ENCODE measurements at places on chromosomes 1 and 21. TPM values are rescaled to one million over a fixed set of nuclear protein-coding genes. Genes with fewer than 3 reads are reported as not detected.

DYNLT5 gene
- total RNA-seq = 0.77 TPM

HLX gene
- 3.4 TPM for total RNA-seq

ZNF648 gene
- total RNA-seq = not detected

IFNLR1 gene
- total RNA-seq = not detected

IRF6 gene
- 0.51 TPM for total RNA-seq

TMEM82 gene
- 0.13 TPM for total RNA-seq

FAM167B gene
- total RNA-seq = 1.9 TPM

LMX1A gene
- not detected for total RNA-seq

KCNE2 gene
- not detected for total RNA-seq

S100A9 gene
- 0.25 TPM for total RNA-seq

LRRIQ3 gene
- 0.51 TPM for total RNA-seq

CLDN8 gene
- not detected for total RNA-seq

EDARADD gene
- under 0.01 TPM for total RNA-seq

TMEM240 gene
- total RNA-seq = 1.4 TPM

- DNase-seq = no peak
These were observed 1.4 kb upstream of the NUP133 start for GRCh38 chr1:229509576-229509975.

- DNase-seq = no peak
These were observed 213.1 kb downstream of the RERE start for GRCh38 chr1:8604041-8604945.

DNA sequence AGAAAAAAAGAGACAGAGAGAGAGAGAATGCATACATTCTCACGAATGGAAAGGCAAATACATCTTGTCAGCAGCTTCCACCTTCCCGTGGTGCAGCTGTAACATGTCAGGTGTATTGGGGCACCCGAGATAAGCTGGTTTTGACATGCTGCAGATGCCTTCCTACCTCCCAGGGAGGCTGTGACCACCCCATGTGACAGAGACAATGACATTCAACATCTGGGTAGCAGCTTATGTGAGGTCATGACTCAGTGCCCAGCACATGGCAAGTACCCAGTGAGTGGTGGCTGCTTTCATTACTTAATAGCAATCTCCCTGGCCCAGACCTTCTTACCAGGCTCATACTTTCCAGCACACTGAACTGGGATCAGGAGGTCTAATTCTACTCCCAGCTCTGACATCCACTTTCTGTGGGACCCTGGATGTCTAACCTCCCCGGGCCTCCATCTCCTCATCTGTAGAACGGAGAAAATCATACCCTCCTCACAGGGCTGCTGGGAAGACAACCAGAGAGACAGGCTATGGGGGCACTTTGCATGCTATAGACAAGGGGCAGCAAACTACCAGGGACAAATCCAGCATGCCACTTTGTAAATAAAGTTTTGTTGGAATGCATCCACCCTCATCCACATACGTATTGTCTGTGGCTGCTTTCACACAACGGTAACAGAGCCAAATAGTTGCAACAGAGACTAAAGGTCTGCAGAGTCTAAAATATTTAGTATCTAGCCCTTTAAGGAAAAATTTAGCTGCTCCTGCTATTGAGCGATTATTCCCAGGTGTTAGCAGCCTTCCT, 38.5 kb upstream of the ZBTB40 start:
- peak; percentile 48 for DNase-seq

- DNase-seq = no peak
These were observed 24.2 kb upstream of the PHTF1 start for GRCh38 chr1:113783254-113784103.

DNA sequence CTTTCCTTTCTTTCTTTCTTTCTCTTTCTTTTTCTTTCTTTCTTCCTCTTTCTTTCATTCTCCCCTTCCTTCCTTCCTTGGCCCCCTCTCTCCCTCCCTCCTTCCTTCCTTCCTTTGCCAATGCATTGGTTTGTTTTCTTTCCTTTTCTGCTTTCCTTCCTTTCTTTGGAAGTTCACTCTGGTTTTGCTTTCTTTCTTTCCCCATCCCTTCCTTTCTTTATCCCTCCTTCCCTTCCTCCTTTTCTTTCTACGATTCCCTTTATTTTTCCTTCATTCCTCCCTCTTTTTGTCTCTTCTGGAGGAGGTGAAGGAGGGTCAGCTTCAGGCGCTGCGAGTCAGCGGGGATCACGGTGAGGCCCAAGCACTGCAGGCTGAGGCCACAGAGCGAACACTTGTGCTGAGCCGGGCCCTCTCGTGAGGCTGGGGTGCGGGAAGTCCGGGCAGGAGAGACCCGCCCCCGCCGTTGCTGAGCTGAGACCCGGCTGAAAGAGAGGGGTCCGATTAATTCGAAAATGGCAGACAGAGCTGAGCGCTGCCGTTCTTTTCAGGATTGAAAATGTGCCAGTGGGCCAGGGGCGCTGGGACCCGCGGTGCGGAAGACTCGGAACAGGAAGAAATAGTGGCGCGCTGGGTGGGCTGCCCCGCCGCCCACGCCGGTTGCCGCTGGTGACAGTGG, 1.5 kb downstream of the SIM2 start:
- no peak for DNase-seq

DNA sequence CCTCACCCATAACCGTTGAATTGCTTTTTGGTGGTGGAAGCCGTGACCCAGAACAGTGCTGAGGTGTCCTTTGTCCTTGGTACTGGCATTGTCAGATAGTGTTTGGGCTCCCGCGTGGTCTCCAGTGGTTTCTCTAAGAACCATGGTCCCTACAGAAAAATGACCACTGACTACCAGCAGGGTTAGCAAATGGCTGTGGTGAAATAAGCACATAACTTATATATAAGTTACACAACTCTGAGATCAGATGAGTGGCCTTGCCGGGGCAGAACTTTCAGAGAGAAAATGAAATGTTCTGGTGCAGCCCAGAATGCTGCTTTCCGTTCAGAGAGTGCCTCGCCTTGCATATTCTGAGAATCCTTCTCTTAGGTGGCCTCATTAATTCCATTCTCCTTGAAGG, 5.0 kb downstream of the SLC37A1 start:
- no peak for DNase-seq

GRCh38 chr1:161072751-161073449, 3.2 kb upstream of the ARHGAP30 start:
- DNase-seq = no peak

DNA sequence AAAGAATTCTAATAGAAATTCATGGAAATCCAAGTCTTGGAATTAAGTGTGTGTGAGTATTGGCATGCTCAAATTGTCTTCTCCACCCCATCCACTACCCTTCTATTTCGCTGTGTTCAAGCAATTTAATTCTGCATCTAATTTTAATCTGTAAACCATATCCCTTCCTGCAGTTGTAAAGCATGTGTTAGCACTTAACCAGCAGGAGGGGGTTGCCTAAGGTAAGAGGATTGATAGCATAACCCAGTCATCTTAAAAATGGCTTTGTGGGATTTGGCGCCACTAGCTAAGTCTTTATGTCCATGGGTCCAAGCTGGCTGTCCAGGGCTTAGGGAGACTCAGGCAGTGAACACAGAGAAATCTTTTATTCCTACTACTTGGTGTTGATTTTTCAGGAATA, 210.3 kb downstream of the PTPRC start:
- DNase-seq = no peak

GRCh38 chr1:16134066-16134801, 21.6 kb downstream of the EPHA2 start:
- DNase-seq = no peak

- peak; percentile 100 for DNase-seq
These were observed 62.8 kb upstream of the KIF26B start for GRCh38 chr1:245091818-245092637.

DNA sequence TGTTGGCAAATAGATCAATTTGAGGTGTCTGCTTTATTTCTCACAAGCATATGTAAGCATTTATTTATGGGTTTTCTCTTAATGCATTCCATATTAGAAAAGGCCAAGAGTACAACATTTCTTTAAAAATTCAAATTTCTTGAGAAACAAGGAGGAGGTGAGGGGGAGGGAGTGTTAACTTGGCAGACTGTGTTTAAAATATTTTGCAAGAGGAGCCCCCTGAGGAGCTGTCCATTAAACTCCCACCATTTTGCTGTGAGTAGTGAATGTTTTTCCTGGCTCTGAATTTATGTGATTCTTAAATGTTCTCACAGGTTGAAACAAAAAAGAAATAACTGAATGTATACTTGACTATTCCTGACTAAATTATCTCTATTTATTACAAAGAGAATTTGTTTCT, 363.8 kb downstream of the PTPRC start:
- no peak for DNase-seq

DNA sequence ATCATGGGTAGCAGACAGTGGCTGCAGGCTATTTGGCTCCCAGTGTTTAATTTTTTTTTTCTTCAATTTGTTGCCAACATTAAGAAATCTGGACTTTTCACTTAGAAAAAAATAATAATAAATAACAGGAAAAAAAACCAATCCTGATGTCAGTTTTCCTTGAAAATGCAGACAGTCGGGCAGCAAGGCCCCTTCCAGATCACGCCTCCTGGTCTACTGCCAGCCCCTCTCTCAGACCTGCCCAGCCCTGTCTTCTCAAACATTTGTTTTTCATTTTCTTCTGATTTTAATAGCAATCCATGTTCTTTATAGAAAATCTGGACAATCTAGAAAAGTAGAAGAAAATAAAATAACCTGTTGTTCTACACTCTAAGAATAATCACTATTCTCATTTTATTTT, 15.5 kb downstream of the IFNGR2 start:
- DNase-seq = no peak

GRCh38 chr1:160860840-160861505, 1.7 kb downstream of the CD244 start:
- DNase-seq = no peak

DNA sequence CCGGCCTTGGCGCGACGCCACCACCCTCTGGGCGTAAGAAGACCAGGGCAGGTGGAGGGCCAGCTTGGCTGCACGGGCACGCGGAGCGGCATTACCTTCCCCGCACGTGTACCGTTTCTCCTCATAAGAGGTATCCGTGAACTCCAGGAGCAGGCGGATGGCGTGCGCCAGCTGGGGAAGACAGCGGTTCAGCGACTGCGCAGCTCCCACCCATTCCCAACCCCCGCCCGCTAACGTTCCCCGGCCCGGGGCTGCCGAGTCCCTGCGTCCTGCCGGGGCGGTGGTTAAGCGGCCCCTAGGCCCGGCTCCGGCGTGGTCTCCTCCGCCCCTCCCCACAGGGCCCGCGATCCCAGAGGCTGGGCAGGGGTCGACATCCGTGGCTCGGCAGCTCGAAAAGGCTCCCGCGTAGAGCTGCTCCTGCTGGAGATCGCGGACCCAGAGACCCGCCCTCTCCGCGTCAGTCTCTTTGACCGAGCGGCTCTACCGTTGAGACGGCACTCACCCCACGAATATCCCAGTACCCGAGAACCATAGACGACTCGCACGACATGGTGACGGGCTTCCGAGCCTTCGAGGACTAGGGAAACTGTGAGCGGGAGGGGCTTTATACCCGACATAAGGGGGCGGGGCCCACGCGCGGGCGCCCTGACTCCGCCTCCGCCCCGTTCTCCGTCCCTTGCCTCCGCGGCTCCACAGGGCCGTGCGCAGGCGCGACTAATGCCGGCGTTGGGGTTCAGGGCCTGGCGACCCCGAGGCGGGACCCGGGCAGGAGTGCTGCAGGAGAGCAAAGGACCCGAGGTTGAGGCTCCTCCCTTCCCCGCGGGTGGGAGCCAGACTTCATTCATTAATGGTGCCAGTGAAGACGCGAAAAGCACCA, 862 bp downstream of the GSTM3 start:
- DNase-seq = peak; percentile 16

DNA sequence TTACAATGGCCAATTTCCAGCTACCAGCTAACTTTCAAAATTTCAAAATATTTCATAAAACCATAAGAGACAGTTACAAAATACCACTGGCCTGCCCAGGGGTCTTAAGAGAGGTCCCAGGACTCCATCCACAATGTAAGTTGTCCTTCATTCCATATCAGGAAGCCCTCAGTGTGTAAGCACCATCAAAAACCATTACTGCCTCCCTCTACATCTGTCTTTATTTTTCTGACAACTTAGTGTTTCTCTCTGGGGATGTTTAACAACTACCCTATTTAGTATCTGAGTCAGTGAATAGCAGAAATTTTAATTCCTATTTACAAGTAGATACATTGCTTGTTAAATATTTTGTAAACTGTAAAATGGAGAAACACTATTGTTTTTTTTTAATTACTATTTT, 339.3 kb upstream of the ADAMTS5 start:
- no peak for DNase-seq

- no peak for DNase-seq
These were observed 159.8 kb upstream of the SGIP1 start for GRCh38 chr1:66374148-66374547.

- no peak for DNase-seq
These were observed 463.5 kb downstream of the LMO4 start for GRCh38 chr1:87791931-87792740.

- no peak for DNase-seq
These were observed 2.5 kb downstream of the ARHGEF19 start for GRCh38 chr1:16209847-16210407.

Data from dermis microvascular lymphatic vessel endothelial cell (primary cell).